ENCODE measurements at places on chromosomes 6 and 20.

GRCh38 chr20:36861625-36861874, 14.4 kb upstream of the TLDC2 start:
- DNase-seq, result no peak

DNA sequence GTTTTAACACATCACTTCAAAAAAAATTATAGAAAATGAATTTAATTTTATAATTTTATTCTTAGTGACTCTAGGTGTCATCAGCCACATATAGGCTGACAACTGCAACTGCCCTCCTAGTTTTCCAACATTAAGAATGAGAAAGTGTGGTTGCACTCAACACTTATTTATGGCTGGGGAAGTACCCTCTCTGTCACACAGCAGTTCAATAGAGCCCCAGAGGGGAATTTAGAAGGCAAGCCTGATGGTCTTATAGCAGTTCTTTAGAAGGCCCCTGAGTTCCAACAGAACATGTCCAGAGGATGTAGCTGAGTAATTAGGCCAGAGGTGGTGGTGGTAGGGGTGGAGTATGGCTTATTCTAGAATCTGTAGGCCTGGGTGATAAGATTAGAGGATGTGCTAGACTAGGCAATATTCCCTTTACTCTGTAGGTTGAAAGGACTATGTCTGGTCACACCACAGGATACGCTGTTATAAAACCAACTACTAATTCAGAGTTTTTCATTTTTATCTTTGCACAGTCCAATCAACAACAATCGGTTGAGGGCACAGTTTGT, 226.5 kb upstream of the CITED2 start:
- no peak for DNase-seq

- no peak for DNase-seq
Measured at GRCh38 chr6:164417537-164418261, 891.7 kb downstream of the C6orf118 start.

- DNase-seq, result no peak
Measured at GRCh38 chr6:14333556-14334305, 216.2 kb downstream of the CD83 start.

DNA sequence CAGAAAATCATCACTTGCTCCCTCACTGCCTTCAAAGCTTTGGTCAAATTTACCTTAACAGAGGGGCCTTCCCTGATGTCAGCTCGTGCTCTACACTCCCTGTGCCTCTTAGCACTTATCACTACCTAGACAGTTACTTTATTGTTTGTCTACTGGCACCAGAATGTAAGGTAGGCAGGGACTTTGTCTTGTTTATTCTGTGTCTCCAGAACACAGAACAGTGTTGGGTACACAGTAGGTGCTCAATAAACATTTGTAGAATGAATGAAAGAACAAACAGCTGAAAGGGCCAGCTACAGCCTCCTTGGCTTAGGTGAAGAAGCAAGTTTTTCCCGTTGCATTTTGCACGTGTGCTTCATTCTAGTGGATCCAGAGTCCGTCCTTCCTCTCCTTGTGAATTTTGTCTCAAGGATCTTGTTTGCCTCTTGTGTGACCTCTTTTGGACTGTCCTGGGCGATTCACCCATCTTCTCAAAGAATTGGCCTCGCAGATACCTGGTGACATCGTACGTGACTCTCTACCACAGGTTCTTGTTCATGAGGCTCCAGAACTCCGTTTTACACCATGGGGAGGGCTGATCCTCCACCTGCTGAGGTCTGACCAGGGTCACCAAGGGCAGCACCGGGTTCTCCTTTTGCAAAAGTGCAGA, 84.2 kb upstream of the ARMC2 start:
- no peak for DNase-seq

DNA sequence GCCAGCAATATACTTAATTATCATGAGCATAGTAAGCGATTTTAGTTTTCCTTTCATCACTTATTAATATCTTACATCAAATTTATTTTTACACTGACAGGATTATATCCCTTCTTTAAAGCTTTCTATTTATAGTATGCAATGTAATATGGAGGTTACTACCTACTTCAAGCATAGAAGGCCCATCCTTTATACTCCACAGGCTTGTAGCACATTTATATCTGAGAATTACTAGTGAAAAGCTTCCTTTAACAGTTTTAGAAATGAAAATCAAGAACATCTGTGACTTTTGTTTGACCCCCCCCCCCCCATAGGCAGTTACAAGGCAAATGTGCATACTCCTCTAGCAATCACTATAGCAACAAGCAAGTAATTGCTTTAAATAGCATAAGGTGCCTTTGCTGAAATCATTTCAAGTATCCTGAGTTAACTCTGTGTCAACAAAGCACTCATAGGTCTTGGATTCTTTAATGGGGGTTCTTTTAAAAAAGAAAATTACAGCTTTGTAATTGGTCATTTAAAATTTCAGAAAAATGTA, 917.7 kb downstream of the PHF3 start:
- DNase-seq, result no peak

- no peak for DNase-seq
Measured at GRCh38 chr6:82906951-82907350, 158.7 kb downstream of the UBE3D start.

DNA sequence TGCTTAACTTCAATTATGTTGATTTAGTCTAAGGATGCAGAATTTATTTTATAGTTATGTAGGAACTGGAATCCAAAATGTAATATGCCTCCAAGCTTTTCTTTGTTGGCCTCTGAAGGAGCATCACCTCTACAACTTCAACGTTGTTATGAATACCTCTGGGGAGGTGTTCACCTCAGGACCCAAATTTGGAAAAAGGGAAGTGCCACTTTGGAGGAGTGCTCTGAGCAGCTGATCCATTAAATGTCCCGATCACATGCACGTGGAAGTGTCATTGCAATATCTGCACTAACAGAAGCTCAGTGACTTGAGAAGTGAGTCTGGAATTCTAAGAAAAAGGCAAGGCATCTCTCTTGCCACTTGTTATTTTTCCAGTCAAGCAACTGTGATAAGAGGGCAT, 22.2 kb upstream of the SLC17A3 start:
- no peak for DNase-seq

- no peak for DNase-seq
Measured at GRCh38 chr6:168033791-168034190, 36.3 kb downstream of the KIF25 start.

GRCh38 chr6:92723390-92723931, 695.9 kb downstream of the EPHA7 start:
- DNase-seq, result no peak

DNA sequence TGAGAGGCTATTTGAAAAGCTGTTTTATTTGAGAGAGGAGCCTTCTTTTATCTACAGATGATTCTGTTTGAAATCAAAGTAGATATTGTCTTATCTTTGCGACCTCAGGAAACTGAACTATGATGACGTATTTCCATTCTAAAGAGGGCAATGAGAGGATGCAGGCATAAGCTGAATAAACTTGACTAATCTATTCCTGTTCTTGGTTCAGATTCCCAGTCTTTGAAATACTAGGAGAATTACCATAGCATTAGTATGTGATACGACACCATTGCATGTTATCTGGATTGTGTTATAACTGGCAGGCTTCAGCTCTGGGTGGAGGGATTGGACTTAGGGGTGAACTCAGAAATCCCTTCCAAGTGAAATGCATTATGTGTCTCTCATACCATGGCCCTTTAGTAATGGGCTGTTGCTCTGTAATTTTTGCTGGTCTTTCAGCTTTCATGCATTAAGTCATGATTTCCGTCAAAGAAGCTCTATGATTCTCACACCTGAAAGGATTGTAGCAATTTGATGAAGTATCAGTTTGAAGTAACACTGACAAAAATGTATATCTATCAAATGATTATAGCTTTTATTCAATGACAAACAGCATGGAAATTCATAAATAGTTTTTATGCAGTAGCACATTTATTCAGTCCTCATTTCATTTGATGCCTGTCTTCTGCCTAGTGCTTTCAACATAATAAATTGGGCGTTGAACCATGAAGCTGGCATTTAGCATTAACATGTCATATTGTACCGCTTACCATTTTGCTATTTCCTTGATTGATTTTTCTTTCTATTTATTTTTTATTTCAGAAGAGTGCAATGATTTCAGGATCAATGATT, 138.4 kb upstream of the SPACA1 start:
- no peak for DNase-seq

DNA sequence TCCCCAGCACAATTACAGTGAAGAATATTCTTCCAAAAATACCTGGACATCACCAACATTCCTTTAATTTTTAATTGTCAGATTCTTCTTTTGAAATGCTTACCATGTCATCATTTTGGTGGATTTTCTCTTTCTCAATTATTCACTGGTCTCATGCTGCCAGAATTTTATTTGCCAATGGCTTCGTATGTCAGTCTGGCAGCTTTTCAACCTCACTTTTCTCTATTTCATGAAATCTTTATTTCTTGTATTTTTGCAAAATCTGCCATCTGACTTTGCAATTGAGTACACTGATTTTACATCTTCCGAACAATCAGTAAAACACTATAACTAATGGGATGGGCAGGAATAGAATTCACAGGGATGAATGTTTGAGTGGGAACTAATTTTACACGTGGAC, 84.1 kb downstream of the BTBD9 start:
- DNase-seq, result no peak

DNA sequence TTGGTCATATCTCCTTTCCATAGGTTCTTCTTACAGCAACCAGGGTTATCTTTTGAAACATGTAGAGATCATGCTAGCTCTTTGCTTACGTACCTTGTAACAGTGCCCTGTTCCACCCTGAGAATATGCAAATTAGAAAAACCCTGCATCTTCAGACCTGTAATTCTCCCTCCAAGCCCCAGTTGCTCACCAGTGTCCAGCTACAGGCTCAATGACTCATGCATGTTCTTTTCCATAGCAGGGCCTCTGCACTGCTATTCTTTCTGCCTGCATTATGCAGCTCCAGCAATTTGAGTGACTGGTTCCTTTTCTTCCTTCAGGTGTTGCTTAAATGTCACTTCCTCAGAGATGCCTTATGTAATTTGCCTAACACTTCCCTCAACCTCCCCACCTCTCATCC, 636.2 kb downstream of the KHDRBS2 start:
- DNase-seq, result no peak

DNA sequence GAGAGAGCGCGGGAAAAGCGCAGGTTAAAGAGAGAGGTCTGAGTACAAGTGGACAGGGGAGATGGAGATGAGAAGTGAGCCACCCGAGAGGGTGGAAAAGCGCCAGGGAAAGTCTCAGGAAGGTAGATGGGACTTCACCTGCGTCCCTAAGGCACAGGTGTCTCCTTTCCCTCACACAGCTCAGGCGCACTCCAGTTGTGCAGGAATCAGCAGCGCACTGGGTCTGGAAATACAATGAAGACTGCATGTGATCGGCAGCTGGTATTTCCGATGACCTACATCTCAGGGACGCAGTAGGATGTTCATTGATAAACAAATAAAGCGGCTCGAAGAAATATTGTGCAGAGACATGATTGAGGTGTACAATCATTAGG, 432 bp upstream of the KHDRBS2 start:
- no peak for DNase-seq

- no peak for DNase-seq
Measured at GRCh38 chr6:134063121-134063965, 10.9 kb upstream of the SLC2A12 start.

DNA sequence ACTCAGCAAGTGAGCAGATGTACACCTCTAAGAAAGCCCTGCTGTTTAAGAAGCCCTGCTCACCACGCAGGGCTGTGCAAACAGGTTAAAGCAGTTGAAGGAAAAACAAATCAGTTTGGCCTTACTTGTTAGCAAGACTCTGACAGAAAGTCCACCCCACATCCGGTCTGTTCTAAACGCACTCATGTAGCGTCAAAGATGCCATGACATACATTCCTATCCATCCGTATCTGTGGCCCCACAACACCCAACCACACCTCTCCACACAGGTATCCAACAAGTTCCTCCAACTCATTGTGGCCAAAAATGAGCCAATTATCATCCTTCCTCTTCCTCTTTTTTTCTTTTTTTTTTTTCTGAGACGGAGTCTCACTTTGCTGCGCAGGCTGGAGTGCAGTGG, 22.8 kb upstream of the RAB22A start:
- DNase-seq, result no peak

- no peak for DNase-seq
Measured at GRCh38 chr20:63908008-63908682, 13.2 kb downstream of the DNAJC5 start.

DNA sequence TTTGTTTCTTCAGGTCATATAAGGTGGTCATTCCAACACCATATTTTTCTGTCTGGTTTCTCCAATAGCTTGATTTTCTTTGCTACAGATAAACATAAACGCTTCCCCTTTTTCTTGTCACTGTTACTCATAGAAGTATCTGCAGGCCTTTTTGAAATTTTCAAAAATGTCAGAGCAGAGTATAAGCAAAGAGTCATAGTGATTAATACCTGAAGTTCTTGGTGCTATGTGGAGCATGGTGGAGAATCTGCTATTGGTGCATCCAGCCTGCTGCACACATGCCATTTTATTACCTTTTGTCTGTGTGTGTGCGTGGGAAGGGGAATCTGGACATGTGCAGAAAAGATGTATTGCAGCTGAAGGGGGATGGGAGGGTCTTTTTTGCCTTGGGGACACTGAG, 19.7 kb downstream of the STX11 start:
- no peak for DNase-seq

DNA sequence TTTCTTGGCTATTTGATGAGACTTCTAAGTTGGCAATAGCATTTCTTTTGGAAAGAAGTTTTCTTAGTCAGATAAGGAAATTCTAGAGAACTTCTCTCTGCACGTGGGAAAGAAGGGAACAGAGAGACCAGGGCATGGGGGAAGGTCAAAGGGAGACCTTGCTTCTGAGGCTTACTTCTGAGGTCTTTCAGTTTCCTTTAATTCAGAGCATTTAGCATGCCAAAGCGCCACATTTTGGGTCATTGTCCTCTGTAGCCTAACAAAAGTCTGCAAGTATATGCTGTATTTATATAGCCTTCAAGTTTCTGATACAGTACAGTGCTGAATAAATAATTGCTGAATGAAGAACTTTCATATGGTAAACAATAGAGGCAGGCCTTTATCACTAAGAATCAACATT, 95.6 kb downstream of the SAMD3 start:
- DNase-seq, result no peak

DNA sequence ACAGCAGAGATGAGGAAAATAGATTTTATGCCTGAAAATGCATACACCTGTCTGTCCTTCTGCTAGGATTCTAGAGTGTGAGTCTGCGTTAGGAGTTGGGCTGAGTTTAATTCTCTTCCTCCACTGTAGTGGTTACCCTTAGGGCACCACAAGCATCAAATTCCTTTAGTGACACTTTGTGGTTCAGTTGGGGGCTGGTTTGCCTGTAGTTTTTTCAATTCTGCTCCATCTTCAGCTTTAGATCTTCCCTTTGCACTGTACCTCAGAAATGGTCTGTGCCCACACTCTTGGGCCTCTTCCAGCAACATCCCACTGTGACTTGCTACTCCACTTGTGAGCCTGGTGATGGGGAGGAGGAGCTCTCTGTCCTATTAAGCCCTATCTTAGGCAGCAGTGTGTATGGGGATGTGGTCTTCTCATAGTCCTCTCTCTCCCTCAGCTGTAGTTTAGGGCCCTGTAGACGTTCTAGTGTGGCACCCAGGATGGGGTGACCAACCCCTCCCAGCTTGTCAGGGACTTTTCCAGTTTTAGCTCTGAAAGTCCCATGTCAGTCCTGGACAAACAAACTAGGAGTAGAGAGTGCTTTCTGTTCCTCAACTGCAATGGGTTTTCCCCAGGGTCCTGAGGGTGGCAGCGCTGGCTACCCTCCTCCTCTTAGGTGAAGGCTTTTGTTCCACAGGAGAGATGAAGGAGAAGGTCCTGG, 19.7 kb upstream of the OGFRL1 start:
- DNase-seq, result no peak

All from left renal pelvis (tissue), 4 donors.